ENCODE measurements at places on chromosomes 1 and 21.

DNA sequence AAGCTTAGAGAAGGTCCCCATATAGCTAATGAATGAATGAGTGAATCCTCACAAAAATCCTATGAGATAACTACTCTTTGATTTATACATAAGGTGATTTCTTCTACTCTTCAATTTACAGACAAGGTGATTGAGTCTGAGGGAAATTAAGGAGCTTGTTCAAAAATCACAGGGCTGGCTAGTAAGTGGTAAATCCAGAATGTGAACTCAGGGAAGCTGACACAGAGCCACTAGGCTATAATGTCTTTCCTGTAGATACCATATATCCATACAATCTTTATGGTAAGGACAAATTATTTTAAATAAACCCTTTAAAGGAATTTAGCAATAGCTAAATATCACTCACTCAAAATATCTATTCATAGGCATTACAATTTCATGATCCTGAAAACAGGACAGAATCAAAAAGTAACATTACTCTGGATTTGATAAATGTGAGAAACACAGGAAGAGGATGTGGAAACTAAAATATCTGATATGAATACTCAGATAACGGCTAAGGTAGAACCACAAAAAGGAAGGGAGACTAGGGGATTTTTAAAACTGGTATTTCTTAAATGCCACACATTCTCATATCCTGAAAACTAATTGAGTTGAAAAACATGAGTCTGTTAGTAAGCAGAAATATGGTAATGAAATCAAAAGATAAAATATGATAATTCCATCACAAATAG is 108.2 kb downstream of the NBPF12 start:
- peak; percentile 17 for DNase-seq

- peak; percentile 51 for DNase-seq
Measured at GRCh38 chr1:28246427-28246832, 10.5 kb downstream of the ATP5IF1 start.

DNA sequence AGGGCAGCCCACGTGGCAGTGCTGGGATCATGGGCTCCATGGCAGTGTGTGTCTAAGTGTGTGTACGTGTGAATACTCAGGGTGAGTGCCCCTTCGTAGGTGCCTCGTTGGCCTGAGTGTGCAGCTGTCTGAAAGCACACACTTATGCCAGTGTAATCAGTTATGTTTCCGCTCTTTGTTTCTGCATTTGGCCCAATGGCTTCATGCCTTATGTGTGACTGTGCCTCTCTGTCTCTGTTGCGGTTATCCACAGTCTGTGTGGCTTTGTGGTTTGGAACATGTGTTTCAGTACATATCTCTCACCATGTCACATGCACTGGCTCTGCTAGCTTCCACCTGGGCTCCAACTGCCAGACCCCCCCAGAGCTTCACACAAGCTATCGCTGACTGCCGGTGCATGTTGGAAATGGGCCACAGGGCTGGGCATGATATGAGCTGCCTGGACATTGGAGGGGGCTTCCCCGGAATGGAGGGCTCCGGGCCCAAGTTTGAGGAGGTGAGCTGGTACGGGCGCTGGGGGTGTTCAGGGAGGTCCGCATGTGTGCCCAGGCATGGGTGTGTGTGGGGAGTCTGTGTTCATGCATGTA is 70.3 kb upstream of the TINAGL1 start:
- peak; percentile 93 for DNase-seq

DNA sequence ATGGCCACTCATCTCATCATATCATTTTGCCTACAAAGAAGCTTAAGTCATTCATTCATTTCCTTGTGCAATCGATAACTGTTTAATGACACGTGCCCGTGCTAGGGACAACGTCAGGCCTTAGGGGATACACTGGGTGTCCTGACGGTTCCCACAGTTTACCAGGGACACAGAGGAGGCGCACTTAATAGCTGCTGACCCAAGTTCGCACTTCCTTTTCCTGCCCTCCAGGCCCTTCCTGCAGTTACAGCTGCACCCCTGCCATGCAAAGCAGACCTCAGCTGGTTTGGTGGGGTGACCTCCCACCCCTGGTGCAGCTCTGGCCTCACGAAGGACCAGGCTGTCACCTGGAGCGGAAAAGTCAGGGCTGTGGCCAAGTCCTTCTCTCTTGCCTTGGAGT is 4.2 kb downstream of the SPATA21 start:
- DNase-seq: peak; percentile 12

DNA sequence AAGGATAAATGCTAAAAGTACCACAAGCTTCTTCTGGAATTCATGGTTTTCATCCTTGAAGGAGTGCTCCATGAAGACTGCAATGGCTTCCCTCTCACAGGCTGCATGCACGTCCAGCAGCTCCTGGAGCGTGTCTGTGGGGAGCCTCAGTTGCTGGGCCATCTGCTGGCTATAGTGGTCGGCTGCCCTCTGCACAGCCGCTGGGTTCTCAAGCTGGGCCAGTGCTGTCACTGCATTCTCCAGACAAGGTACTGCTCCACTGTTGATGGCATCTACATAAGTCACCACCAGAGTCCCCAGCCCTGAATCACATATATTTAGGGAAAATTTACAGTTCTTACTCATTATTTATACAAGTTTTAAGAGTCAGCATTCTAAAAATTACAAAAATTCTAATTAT is 8.7 kb downstream of the GBP4 start:
- DNase-seq: no peak

DNA sequence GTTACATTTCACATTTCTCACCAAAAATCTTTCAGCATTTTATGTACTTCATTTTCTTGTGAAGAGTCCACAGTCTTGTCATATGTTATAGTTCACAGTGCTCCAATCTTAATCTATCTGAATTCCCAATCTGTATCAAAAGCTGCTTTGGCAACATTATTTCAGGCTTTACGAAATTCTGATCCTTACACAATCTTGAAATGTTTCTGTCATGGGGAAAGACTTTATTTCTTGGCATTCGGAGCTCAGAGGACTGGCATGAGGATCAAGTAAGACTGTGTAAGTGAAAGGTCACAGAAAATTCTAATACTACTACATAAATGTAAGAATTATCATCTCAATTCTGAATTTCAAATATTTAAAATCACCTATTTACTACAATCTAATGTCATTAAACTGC is 2.0 kb downstream of the USP33 start:
- no peak for DNase-seq

DNA sequence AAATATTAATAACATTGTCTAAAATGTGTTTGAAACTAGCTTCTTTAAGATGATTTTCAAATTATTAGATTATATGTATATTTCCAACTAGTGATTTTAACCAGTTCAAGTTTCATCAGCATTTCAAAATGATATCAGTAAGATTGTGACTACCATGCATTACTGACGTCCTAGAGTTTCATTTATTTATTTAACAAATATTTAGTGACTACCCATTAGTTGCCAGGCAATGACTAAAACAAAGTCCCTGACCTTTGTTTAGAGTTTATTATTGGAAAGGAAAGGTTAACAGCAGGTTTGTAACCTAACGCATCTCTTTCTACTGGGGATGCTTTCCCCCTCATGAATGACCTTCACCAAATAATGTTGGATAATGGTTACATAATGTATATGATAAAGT is 7.6 kb upstream of the C4BPB start:
- DNase-seq: no peak

DNA sequence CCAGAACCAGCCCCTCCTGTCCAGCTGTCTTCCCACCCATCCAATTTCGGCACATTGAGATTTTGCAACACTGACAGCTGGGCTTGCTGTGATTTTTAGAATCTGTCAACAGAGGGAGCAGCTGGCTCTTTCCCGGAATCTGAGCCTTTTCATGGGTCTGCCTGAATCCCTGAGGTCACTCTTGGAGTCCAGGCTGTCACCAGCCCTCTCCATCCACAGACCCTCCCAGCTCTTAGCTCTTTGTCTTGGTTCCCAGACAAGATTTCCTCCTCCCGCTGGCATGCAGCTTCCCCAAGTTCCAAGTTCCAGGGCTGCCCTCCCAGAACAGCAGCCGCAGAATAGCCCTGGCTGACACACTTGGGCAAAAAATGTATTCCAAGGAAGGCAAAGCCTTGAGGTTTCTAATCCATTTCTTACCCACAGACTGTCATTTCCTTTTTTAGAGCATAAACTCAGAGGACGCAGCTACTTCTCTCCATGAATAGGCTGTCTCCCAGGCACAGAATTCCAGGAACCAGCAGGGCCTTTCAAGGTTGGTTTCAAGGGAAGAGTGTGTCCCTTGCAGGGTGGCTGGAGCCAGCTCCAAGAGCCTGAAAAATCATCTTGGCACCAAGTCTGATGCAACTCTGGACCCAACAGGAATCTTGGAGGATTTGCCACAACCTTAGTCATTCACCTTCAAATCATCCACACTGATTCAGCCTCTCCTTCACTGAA is 7.1 kb upstream of the TMEM61 start:
- no peak for DNase-seq

GRCh38 chr1:5975133-5975880 is 16.9 kb downstream of the NPHP4 start:
- DNase-seq: peak; percentile 60

- no peak for DNase-seq
Measured at GRCh38 chr1:35554266-35555211, 2.7 kb downstream of the KIAA0319L start.

DNA sequence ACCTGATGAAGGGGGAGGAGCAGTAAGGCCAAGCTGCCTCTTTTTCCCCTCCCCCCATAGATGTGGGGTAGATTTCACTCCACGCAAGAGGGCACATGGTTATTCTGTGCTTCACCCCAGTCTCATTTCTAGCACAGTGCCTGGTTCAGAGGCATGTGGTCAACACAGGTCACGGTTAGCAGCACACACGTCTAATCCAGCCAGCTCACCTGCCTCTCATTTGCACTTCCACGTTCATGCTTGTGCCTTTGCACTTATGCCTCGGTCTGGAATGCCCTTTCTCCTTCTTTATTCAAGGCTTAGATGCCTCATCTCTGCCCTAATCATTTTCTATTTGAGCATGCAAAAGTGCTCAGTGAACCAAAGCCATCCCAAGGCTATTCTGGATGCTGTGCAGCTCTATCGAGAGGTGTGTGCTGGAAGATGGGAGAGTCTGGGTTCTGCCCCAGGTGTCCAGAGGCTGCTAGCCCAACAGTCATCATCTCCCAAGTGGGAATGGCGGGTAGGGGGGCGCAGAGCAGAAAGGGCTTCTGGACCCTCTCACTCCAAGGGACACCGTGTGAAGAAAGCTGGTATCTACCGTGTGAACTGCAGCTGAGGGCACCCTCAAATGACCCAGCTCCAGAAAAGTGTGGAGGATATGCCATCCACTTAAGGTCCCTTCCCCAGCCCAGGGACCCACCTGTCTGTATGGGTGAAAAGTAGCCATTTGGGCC is 2.1 kb upstream of the A3GALT2 start:
- no peak for DNase-seq

DNA sequence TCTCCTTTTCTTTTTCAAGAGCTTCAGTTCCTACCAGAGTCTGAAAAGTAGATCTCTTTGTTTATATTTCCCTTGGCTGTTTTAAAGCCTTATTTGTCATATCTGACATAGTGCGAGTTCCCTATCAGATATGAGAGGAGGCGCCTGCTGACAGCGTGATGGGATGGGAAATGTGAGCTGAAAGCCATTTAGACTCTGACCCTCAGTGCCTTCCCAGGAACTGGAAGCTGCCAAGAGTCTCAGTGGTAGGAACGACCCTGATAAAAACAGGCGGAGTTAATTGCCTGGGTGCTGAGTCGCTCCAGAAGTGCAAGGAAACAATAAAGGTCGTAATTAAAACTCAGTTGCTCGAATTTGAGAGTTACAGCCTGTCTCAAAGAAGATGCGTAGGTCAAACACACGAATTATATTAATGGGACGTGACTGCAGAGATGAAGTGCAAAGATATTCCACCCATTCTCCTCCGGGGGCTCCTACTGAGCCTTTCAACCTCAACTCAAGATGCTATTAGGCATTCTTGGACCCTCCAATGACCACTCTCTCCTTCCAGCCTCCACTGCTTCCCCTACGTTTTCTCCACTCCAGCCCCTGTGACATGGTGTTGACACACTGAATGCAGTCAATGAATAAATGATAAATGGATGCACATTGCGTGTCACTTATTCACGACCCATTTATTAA is 84.6 kb downstream of the KAZN start:
- DNase-seq: no peak

- DNase-seq: no peak
Measured at GRCh38 chr21:31416465-31416864, 72.4 kb upstream of the TIAM1 start.

DNA sequence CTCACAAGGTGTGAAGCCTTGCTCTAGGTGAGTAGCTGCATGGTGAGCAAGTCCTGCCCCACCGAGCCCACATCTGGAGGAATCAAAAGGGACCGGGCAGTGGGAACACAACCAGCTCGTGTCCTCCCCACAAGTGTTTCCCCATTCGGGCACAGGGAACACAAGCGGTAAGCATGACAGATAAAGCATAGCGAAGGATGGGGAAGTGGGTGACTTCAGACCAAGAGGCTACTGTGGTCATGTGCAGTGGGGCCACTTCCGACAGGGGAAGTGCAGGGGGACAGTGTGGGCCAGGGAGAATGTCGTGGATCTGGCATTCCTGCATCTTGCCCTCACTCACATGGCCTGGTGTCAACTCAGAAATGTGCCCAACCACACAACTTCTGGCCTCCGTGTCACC is 306.2 kb downstream of the FAM72C start:
- no peak for DNase-seq

GRCh38 chr1:87108814-87109411 is 194.5 kb downstream of the HS2ST1 start:
- no peak for DNase-seq

DNA sequence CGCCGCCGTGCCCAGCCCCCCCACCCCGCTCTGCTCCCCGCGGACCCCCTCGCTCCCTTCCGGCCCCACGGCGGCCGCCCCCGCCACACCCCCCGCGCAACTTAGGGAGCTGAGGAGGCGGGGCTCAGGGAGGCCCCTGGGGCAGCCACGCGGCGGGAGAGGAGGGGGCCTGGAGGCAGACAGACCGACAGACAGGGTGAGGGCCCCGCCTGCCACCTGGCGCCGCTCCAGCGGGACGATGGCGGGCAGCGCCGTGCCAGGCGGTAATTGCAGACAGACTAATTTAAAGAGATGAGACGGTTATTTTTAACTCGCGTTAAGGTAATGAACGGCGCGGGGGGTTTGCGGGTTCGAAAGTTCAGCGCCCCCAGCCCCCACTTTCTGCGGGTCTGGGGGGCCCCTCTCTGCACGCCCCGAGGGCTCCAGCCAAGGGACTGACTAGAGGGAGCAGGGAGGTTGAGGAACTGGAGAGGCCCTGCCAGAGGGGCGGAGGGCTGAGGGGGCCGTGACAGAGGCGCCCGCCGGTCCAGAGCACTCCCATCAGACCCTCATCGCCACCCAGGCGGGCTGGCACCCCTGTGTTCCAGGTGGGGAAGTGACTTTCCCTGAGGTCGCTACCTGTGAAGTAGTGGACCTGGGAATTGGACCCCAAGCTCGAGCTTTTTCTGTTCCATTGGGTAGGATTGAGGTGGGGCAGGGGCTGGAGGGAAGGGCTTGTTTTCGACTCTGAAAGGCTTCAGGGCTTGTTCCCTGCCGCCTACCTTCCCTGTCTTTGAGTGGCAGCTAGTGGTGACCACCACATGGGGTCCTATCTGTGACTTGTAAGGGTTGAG is 5.4 kb downstream of the FOXO6 start:
- DNase-seq: no peak

- DNase-seq: no peak
Measured at GRCh38 chr1:17053086-17053684, 647 bp downstream of the SDHB start.

- no peak for DNase-seq
Measured at GRCh38 chr1:79790950-79791349, 784.4 kb upstream of the ADGRL4 start.

GRCh38 chr1:155175927-155176371 is 2.3 kb downstream of the TRIM46 start:
- DNase-seq: peak; percentile 50

GRCh38 chr1:155174324-155175280 is 953 bp downstream of the TRIM46 start:
- DNase-seq: no peak

GRCh38 chr1:18256282-18257235 is 149.0 kb downstream of the IGSF21 start:
- DNase-seq: no peak
